Fibroblast of skin of right quadriceps (primary cell): ENCODE measurements at places on chromosomes 1 and 21.
A peak's percentile ranks its signal among the peaks of the same experiment; 100 is the strongest.

DNA sequence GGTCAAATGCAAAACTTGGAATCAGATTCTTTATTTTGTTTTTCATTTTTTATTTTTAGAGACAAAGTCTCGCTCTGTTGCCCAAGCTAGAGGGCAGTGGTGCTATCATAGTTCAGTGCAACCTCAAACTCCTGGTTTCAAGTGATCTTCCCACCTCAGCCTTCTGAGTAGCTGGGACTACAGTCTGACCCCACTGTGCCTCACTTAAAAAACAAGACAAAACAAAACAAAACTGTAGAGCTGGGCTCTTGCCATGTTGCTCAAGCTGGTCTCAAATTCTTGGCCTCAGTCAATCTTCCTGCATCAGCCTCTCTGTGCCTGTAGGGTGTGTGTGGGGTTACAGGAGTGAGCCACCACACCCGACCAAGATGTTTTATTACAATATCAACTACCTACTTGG is 396.0 kb upstream of the USP24 start:
- DNase-seq = no peak

- DNase-seq = no peak
Observed at GRCh38 chr21:41970106-41970391, 16.2 kb upstream of the C2CD2 start.

DNA sequence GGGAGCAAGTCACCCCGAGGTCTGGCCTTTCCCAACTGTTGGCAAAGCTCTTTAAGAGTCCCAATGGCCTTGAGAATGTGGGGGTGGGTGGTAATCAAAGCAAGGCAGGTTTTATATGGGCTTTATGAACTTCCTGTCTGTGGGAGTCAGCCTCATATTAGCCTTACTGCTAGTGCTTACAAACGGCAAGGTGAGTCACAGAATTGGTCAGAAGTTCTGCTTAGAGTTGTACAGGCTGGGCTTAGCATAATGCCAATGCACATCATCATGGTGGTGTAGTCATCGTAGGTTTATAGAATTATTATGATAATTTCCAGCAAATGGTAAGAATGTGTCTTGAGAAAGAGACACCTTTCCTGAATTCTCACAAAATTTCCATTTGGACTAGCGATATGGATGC is 192.7 kb upstream of the KIAA0040 start:
- no peak for DNase-seq

DNA sequence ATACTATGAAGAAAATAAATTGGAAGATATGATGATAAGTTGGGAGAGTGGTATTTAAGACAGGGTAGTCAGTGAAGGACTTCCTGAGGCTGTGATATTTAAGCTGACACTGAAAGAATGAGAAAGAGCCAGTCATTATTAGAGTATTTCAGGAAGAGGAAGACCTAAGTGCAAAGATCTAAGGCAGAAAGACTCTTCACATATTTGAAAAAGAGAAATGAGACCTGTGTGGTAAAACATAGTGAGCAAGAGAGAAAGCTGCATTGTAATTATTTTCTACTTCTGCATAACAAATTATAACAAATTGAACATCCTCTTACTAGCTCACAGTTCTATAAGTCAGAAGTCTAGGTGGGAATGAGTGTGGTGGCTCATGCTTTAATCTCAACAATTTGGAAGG is 34.6 kb upstream of the DOCK7 start:
- no peak for DNase-seq

GRCh38 chr1:118954301-118954905 is 33.7 kb downstream of the TBX15 start:
- peak; percentile 74 for DNase-seq

- DNase-seq = peak; percentile 28
Observed at GRCh38 chr1:159012495-159012894, 2.8 kb downstream of the IFI16 start.

- peak; percentile 60 for DNase-seq
Observed at GRCh38 chr1:55631509-55631908, 416.3 kb upstream of the USP24 start.

GRCh38 chr1:109622137-109622892 is 2.7 kb downstream of the AMPD2 start:
- DNase-seq = no peak

DNA sequence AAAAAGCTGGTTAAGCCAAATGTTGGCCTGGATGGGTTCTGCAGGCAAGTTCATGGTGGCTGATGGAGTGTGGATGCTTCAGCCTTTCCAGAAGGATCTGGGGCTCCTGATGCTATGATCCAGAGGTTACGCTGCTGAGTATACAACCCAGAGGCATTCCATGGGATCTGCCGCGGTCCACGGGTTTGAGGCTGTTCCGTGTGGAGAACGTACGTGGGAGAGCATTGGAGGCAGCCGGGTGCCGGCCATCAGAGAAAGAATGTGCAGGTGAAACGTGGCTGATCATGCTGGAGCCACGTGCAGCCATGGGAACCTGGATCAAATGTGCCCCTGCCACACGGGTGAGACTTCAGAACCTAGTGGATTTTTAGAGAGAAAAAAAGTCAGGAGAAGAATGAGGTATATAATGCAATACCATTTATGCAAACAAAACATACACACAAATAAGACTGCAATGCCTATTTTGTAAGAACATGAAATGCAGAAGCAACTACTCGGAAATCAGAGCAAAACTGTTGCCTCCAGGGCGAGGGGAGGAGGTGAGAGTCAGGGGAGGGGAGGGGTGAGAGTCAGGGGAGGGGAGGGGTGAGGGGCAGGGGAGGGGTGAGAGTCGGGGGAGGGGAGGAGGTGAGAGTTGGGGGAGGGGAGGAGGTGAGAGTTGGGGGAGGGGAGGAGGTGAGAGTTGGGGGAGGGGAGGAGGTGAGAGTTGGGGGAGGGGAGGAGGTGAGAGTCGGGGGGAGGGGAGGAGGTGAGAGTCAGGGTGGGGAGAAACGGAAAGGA is 116.5 kb upstream of the C1orf174 start:
- no peak for DNase-seq

DNA sequence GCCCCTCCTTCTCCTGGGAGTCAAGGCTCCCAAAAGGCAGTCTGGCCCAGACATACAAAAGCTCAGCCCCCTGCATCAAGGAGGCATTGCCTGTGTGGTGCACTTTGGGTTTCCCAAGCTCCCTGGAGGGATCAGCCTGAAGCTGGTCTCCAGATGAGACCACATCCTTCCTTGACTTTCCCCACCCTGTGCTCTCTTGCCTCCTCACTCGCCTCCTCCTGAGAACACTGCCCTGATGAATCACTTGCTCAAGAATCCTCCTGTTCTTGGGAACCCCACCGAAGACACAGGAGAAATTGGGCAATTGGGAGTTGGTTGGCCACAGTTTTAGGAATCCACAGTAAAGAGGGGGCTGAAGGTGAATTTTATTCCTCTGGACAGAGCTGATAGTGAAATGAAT is 34.8 kb upstream of the LYST start:
- peak; percentile 76 for DNase-seq

- DNase-seq = peak; percentile 73
Observed at GRCh38 chr1:183821889-183822611, 17.1 kb downstream of the RGL1 start.

DNA sequence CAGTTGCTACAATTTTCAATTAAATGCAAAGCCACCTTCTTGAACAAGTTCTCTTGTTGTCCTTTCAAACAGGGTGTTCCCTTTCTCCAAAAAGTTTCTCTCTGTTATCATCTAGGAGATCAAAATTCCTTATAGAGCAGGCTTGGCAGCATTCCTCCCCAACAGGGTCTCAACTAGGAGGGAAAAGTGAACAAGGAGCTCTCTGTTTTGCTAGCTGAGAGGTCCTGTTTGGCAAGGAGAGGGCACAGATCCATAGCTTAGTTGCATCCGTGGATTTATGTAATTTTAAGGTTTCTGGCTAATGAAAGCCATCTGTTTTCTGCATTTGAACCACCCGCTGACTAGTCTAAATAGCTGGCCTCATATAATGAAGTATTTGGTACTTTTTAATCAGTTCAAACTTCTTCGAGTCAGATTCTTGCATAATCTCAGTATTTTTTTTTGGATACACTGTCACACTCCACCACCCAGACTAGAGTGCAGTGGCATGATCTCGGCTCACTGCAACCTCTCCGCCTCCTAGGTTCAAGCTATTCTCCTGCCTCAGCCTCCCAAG is 54.0 kb downstream of the APP start:
- peak; percentile 84 for DNase-seq

DNA sequence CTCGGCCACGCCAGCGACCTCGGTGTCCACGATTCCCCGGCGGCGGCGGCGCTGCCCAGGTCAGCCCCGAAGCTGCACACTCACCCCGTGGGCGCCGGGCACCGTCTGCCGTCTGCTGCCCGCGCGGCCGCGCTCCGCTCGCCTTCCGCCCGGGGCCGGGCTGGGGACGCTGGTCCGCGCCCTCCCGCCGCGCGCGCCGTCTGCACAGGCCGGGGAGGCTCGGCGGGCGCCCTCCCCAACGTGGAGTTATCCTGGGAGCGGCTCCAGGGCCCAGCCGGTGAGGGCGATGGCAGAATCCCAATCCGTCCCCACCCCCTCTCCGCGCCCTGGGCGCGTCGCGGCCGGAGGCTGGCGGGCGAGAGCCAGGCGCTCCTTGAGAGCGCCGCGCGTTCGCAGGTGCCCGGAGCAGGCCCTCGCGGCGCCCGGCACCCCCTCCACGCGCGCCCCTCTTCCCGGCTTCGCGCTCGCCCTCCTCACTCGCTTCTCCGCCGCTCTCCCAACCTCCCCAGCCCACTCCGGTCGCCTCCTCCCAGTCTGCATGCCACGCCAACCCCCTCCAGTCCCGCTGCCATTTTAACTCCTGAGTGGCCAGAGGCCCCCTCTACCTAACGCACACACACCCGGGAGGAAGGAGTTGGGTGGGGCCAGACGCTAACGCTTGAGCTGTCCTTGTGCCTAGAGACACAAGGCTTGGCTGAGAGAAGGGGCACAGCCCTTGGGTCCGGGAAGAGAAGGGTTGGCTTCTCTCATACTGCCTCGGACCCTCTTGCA is at the start of gene LRRN2:
Gene LRRN2 (minus strand): TSS at position 503 of the 771 bp plus-strand sequence. CDS start 65,746 bp downstream, outside the sequence.
- DNase-seq = no peak

DNA sequence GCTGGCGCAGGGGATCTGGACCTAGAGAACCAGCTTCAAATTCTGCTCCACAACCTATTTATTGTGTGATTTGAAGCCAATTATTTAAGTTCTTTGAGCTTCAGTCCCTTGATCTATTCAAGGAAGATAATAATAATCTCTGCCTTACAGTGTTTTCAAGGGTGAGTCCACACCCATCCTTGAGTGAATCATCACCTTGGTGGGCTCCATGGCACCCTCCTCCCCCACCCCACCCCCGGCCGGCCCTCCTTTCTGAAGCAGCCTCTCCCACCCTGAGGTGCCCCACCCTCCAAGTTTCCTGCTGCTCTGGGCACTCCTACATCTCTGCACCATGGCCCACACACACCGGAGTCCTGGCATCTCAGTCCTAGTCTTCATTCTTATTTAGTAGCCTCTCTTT is 38.3 kb downstream of the TCP10L start:
- no peak for DNase-seq

- no peak for DNase-seq
Observed at GRCh38 chr1:45796381-45796780, 7.0 kb upstream of the MAST2 start.

DNA sequence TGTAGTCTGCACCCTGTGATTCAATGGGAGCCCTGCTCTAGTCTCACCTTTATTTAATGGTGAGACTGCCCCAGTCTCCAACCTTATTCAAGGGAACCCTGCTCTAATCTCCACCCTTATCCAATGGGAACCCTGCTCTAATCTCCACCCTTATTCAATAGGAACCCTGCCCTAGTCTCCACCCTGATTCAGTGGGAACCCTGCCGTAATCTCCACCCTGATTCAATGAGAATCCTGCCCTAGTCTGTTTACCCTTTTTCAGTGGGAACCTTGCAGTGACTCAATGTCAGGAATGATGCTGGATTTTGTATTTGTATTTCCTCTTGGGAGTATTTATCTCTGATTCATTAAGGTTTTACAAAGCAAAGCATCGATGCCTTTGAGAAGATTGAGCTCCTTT is 39.5 kb downstream of the TRPM2 start:
- no peak for DNase-seq

GRCh38 chr1:205257735-205258134 is 30.0 kb downstream of the TMCC2 start:
- DNase-seq = no peak

- DNase-seq = peak; percentile 21
Observed at GRCh38 chr21:36487641-36488307, 7.9 kb upstream of the CLDN14 start.

DNA sequence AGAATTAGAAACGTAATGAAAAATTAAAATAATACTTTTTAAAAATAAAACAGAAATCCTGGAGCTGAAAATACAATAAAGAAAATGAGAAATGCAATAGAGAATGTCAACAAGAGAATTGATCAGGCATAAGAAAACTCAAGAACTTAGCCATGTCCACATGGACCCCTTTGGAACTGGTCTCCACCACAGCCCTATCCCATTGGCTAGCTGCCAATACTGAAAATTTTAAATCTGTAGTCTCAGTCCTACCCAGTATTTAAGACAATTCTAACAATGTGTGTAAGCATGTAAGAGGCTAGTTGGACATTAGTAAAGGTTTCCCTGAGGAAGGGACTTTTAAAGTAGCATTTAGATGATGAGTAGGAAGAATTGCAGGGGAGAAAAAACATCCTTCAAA is 25.8 kb upstream of the RRP15 start:
- no peak for DNase-seq

DNA sequence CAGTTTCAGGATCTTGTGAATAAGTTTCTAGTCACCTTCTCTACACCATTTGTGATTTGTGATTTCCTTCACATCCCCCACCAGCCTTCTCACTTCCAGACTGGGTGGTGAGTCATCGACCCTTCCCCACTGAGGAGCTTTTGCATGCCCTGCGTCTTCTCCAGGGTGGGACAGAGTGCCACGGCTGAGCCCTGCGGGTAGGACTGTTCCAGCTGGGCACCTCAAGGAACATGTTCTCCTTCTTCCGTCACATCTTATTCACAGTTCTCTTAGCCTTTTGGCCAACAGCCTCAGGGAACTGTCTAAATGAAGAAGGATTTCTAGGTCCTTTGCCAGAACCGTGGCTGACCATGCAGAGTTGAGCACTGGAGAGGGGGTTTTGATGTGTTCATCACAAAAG is 116.5 kb downstream of the TMEM53 start:
- DNase-seq = peak; percentile 22

DNA sequence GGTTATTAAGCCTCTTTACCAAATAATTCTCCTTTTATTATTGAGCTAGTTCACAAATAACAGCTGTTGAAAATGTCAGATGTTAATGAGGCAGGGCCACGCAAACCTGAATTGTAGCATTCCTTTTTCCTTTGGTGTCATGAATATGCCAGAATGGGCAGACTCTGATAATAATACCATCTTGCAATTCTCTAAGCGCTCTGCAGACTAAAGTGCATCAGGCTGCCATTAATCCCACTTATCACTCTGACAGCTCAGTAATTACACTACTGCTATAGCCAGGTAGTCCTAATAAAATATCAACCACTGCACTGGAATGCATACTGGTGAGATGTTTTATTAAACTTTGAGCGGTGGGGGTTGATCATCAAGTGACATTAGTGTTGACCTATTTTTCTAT is 177.7 kb downstream of the DPYD start:
- DNase-seq = no peak
